Left ventricle myocardium inferior (tissue), 1 donor: ENCODE measurements at places on chromosomes 1 and 21.

DNA sequence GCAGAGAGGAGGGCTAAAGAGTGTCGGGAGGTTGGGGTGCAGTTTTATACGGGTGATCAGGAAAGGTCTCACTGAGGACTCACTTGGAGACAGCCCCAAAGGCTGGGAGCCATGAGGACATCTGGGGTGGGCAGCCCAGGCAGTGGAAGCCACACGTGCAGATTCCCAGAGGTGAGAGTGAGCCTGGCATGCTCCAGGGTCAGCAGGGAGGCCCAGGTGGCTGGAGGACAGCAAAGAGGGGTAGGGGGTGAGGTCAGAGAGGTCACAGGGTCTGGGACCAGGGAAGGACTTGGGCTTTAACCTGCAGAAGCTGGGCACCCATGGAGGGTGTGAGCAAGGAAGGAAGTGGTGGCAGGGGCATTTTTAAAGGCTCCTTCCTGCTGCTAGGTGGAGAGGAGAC is 481.7 kb downstream of the MATN1 start:
- no peak for DNase-seq

- peak; percentile 68 for DNase-seq
These were observed 24.0 kb downstream of the QSOX1 start for GRCh38 chr1:180178511-180179161.

- no peak for DNase-seq
These were observed 1.1 kb upstream of the RCAN3 start for GRCh38 chr1:24501371-24502064.

GRCh38 chr1:63010913-63011660 is 227.2 kb downstream of the ATG4C start:
- no peak for DNase-seq

- DNase-seq: peak; percentile 82
These were observed 2.1 kb downstream of the ARHGEF2 start for GRCh38 chr1:155976062-155976912.

GRCh38 chr1:47478090-47478489 is 40.2 kb downstream of the FOXD2 start:
- DNase-seq: no peak

GRCh38 chr1:184569106-184569505 is 182.3 kb downstream of the C1orf21 start:
- DNase-seq: no peak

DNA sequence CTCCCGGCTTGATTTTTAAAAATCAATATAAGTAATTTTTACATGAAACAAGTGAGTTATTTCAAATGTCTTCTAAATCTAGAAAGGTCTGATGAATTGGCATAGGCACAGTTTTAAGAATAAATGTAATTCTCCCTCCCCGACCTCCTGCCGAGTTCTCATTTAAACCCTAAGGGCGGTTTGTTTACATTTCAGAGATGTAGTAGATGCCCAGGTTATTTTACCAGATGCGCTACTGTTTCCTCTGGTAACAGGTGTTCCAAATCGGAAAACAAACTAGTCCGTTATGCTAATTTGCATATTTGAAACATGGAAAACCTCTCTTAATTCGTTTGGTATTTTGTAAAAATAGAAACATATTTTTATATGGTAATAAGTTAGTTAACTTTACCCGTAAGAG is 53.8 kb upstream of the CFAP126 start:
- no peak for DNase-seq

- no peak for DNase-seq
These were observed 208.6 kb upstream of the DEPDC1 start for GRCh38 chr1:68705466-68705865.

- DNase-seq: no peak
These were observed 34.8 kb downstream of the RIMS3 start for GRCh38 chr1:40630488-40631223.

DNA sequence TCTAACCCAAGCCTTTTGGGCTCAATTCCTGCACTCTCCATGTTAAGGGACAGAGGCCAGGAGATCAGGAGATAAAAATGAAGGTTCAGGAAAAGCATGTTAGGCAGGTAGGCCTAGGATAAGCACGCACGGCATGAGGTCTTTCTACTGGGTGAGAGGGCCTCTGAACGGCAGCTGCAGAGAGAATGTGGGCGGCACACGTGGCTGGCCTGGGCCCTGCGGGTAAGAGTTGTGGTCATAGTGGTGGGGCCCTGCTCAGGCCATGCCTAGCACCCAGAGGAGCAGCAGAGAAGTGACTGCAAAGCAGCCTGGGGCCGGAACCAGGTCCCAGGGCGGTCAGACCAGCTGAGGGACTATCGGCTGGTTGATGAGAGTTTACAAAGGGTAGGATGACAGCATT is 7.5 kb upstream of the FOXO6 start:
- no peak for DNase-seq

- no peak for DNase-seq
These were observed 34.7 kb upstream of the COL6A2 start for GRCh38 chr21:46063227-46063626.

GRCh38 chr1:53568540-53568939 is 109.3 kb downstream of the DMRTB1 start:
- DNase-seq: no peak

DNA sequence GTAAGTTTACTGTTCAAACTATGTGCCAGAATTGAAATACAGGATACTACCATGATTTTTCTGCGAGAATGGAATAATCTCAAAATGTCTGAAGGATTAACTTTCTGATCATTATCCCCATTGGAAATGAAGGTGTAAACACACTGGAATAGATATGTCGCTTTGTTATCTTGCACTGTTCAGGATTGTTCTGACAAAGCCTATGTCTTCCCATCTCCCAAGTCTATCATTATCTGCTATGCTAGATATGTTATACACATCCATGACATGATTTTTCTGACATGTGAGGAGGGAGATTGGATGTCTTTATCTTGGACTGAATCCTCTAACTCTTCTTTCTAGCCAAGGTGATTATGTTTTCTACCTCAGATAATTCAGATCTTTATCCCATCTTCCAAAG is 1239.3 kb upstream of the ADGRL4 start:
- no peak for DNase-seq

DNA sequence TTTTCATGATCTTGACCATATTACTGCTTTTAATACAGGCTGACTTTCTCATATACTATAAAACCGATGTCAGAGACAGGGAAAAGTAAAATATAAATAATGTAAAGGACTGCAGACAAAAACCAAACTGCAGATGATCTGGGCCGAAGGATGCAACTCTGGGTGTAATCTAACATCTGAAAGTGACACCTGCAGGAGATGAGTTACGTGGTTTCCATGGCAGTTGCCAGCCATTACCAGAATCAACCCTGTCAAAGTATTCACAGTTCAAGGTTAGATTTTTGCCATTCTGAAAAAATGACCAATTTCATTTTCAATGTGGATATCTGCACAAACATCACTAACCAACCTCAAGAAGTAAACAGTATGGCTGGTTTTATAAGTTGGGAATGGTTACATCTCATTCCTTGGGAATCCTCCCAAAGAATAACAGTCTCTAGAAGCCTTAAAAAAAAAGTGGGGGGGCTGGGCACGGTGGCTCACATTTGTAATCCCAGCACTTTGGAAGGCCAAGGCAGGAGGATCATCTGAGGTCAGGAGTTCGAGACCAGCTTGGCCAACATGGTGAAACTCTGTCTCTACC is 27.7 kb downstream of the DNAJC11 start:
- no peak for DNase-seq

- DNase-seq: no peak
These were observed 1.1 kb downstream of the LGALS8 start for GRCh38 chr1:236524895-236525184.

DNA sequence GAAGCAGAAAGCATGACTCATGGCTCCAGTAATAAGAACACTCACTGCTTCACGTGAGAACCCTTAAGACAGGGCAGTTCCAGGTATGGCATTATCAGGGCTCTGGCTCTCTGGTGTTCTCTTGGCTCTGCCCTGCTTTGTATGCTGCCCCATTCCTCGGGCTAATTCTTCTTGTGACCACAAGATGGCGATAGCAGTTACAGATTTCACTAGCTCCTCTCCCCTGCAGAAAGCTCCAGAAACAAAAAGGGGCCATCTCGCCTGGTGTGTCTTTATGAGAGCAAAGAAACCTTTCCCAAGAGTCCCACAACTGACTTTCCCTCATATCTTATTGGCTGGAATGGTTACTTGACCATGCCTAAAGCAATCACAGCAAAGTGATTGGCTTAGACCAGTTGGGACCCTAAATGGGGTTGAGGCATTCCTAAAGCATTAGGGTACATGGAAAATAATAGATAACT is 60.1 kb downstream of the F3 start:
- DNase-seq: no peak

GRCh38 chr1:214419650-214420049 is 131.8 kb downstream of the PTPN14 start:
- DNase-seq: no peak

- no peak for DNase-seq
These were observed 1.7 kb downstream of the LIN28A start for GRCh38 chr1:26412180-26412840.

GRCh38 chr1:231850786-231851185 is 224.2 kb downstream of the DISC1 start:
- peak; percentile 60 for DNase-seq

DNA sequence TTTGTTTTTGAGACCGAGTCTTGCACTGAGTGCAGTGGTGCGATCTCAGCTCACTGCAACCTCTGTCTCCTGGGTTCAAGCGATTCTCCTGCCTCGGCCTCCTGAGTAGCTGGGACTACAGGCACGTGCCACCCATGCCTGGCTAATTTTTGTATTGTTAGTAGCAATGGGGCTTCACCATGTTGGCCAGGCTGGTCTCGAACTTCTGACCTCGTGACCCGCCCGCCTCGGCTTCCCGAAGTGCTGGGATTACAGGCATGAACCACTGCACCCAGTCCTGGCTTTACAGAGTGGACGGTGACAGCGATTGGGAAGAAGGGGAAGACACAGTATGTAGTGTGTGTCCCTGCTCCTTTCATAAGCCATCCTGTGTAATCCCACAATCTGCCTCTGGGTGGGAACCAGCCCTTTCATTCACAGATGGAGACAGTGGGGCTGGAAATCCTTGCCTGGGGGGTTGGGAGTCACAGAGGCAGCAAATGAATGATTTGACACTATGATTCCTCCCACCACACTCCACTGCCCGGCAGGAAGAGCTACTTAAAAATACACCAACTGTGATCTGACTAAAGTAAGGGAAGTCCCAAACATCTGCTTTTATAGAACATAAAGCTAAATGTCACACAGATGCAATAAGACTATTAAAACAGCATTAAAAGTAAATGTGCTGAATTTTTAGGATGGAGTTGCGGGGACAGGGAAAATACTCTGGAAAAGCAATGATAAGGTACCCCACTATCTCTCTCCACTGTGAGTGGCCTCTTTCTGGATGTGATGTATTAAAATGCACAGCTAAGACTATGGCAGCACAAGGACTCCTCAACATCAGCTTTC is 4.5 kb downstream of the PARP1 start:
- DNase-seq: no peak

- no peak for DNase-seq
These were observed 9.1 kb downstream of the NECAP2 start for GRCh38 chr1:16449666-16450065.

GRCh38 chr1:213050745-213051126 is 305 bp upstream of the RPS6KC1 start:
- no peak for DNase-seq

- DNase-seq: no peak
These were observed 16.6 kb downstream of the SLC6A17 start for GRCh38 chr1:110166861-110167260.

DNA sequence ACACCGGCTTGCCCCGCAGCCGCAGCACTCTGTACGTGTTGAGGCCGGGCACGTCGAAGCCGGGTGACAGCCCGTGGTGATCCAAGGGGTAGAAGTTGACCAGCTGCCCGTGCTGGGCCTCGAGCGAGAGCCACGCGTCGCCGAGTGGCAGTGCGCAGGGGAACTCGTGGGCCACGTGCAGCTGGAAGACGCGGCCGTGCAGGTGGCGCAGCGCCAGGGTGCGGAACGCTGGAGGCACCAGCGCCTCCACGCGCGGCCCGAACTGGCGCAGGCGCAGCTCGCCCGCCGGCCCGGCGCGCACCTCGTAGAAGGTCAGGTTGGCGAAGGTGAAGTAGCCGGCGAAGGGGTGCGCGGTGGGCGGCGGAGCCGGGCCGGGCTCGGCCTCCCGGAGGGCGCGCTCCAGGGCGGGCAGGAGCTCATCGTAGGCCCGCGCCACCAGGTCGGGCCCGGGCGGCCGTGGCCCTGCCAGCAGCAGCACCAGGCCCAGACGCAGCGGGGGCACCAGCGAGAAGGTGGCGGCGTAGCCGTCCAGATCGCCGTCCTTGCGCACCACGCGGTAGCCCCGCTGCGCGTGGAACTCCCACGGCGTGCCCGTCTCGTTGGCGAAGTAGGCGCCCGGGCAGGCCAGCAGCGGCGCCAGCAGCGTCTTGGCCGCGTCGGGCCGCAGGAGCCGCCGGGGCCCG is 19.5 kb downstream of the LACTBL1 start:
- DNase-seq: no peak

GRCh38 chr1:58432851-58433668 is 113.5 kb downstream of the OMA1 start:
- peak; percentile 33 for DNase-seq

DNA sequence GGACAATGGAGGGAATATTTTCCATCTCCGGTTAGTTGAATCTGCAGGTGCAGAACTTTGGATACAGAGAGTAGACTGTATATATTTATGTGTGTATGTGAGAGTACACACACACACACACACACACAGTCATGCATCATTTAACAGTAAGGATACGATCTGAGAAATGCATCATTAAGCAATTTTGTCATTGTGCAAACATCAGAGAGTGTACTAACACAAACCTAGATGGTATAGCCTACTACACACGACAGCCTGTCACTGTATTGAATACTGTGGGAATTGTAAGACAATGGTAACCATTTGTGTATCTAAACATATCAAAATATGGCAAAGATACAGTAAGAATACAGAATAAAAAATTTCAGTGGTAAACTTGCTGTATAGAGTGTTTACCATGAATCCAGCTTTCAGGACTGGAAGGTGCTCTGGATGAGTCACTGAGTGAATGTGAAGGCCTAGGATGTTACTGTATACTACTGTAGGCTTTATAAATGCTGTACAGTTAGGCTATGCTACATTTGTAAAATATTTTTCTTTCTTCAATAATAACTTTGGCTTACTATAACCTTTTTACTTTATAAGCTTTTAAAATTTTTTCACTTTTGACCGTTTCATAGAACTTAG is 138.5 kb downstream of the ZZZ3 start:
- DNase-seq: no peak

DNA sequence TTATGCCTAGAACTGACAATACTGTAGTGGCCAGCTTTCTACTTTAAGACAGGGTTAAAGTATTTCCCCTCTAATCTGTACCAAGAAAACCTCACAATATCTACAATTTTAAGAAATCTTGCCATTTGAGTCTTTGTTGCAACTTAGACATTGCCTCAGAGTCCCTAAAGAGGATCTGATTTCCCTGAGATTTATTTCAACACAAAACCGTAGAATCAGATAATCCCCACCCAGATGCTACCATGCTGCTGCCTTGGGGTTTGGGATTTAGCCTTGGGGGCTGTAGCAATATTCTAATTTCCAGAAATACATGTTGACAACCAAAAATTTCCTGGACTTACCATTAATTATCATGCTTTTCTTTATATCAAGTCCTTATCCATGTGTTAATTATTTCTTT is 50.3 kb upstream of the DENND1B start:
- no peak for DNase-seq
